Left renal cortex interstitium (tissue), 4 donors: ENCODE measurements at places on chromosomes 3 and 15. TPM values are rescaled to one million over a fixed set of nuclear protein-coding genes. Genes with fewer than 3 reads are reported as not detected.

The MORC1 gene
- 0.51 TPM for polyA plus RNA-seq

The PPARG gene
- polyA plus RNA-seq: 26.9 TPM

DNA sequence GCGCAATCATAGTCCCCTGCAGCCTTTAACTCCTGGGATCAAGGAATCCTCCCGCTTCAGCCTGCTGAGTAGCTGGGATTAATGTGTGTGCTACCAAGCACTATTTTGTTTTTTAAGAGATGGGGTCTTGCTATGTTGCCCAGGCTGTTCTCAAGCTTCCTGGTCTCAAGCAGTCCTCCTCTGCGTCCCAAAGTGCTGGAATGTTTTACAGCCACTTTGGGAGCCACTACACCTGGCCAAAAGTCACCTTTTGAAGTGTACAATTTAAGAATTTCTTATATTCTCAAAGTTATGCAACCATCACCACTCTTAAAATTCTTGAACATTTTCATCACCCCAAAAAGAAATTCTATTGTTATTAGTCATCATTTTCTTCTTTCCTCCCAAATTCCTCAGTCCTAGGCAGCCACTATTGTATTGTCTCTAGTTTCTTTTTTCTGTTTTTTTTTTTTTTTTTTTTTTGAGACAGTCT, 17.8 kb downstream of the CDV3 start:
- no peak for DNase-seq

DNA sequence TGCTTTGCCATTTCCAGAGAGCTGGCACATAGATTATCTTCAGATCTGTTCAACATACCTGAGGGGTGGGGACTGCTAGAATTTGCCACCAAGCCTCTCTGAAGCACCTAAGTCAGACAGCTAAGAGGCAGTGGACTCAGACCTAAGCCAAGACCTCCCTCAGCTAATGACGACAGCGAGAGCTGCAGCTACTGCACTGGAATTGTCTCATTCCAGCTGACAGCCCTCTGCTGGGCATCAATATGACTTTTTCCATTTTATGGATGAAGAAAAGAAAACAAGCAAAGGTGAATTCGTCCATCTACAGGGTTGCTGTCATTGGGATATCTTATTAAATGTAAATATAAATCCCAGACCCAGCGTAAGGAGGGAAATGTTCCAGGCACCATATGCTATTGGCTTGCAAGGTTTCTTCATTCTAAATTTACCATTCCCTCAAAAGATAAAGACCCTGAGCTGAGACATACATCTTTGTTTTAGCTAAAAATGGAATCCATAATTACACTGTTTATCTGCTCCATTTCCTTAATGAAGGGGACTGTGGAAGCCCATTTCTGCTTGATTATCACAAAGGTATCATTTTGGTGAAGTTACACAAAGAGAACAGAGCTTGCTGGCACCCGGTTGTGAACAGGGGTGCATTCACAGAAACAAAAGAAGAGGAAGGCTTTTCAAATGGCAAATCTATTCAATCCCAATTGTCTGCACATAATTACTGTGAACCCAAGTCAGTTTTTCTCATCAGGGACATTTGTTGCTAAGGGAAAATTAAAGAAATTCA, 85.5 kb upstream of the LRTM1 start:
- no peak for DNase-seq

DNA sequence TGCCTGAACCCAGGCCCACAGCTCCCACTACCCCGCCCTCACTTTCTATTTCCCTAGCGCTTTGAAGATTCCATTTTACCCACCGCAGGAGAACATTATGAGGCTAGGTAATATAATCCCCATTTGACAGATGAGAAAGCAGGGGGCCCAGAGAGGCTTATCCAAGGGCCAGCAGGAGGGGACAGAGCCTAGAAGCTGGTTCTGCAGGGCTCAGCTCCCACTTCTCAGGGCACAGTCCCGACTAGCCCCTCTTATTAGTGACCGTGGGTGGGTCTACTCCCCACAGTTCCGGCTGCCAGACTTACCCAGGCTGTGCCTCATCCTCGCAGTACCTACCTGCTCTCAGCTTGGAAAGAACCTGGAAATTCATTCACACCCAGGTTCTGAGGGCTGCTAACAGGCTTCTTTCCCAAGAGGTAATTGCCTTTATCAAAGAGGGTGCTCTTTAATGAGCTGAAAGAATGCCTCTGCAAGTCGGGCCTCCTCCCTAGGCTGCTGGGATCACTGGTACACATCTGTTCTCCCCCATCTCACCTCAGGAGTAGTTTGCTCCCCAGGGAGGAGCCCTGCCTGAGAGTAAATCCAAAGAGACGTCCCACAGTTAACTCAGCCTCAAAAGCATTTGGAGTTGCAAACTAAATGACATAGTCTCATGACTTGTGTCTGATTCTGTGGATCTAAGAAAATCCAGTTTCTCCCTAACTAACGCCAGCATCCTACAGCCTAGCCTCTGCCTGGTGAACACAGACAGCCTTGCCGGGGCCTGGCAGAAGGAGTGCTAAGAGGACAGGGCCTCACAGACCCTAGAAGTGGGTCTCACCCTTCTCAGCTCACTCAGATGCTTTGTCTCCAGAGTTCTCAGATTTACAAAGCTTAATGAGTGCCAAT, 125.0 kb downstream of the CHSY1 start:
- no peak for DNase-seq

- DNase-seq: no peak
These were observed 5.2 kb downstream of the CSPG5 start for GRCh38 chr3:47573190-47574172.
